ENCODE measurements at places on chromosomes 3 and 15.

- no peak for DNase-seq
These were observed 160.5 kb upstream of the ADAMTS9 start for GRCh38 chr3:64848127-64848800.

GRCh38 chr15:41331281-41331680 lies 1.1 kb downstream of the OIP5 start:
- no peak for DNase-seq

- DNase-seq = peak; percentile 60
These were observed 20.6 kb downstream of the MYH15 start for GRCh38 chr3:108489776-108490175.

- peak; percentile 97 for DNase-seq
These were observed at the start of gene EID1 for GRCh38 chr15:48877630-48878595. TSS of gene EID1 (plus strand) at chr15:48878134. CDS start at chr15:48878177, 43 bp downstream.

GRCh38 chr15:87312221-87312620 lies 944.3 kb downstream of the NTRK3 start:
- DNase-seq = no peak

DNA sequence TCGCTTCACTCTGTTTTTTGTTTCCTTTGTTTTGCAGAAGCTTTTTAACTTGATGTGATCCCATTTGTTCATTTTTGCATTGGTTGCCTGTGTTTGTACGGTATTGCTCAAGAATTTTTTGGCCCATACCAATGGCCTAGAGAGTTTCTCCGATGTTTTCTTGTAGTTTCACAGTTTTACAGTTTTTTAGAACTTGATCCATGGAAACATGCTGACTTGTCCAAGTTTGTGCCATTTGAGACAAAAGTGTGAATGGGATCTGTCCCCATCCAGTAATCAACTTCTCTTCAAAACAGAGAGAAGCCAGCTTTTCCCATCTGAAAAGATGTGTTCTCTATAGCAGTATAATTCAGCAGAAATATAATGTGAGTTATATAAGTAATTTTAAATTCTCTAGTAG lies 266.5 kb upstream of the LRTM1 start:
- no peak for DNase-seq

DNA sequence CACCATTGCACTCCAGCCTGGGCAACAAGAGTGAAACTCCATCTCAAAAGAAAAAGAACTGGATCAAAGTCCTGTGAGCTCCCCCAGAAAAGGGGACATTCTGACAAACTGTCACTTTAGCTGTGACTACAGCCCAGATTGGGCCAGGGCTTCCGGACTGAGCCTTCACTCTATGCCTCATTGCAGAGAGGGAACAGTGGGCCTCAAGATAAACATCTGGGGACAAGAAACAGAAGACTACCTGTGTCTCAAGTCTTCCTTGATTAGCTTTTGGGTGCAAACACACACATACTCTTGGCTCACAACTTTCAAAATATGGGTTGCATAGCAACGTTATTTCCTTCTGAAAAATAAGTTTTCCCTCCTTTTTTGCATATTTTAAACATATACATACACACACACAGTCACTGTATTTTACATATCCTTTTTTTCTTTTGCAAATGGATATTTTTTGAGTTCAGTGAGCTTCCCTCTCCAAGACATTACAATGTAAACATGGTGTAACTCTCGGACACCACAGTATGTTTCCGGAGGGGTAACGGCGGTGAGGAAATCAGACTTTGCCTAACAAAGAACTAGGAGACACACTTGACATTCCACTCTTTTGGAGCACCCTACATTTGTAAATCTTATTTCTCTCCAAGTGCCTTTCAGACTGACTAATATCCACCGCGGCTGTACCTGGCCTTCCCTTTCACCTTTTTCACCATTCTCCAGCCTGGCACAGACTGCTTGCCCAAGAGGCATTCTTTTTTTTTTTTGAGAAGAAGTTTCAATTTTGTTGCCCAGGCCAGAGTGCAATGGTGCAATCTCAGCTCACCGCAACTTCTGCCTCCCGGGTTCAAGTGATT lies 3.5 kb downstream of the TKT start:
- DNase-seq = peak; percentile 86

GRCh38 chr15:52020221-52021085 lies 1.4 kb downstream of the MAPK6 start:
- DNase-seq = no peak

DNA sequence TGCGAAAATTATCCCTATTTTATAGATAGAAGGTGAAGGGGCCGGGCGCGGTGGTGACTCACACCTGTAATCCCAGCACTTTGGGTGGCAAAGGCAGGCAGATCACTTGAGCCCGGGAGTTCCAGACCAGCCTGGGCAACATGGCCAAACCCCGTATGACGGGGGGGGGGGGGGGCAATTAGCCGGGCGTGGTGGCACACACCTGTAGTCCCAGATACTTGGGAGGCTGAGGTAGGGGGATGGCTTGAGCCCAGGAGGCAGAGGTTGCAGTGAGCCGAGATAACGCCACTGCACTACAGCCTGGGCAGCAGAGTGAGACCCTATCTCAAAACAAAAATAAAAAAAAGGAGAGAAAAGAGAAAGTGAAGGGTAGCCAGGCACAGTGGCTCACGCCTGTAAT lies 1.4 kb downstream of the AAGAB start:
- DNase-seq = no peak
